ENCODE measurements at places on chromosomes 5 and 9.
A peak's percentile ranks its signal among the peaks of the same experiment; 100 is the strongest.

- H3K27ac ChIP-seq = peak overlapping the region; percentile 60
- peak overlapping the region; percentile 23 for H3K4me3 ChIP-seq
- no peaks in the 10 kb centered on the region for H3K36me3 ChIP-seq
- H3K27me3 ChIP-seq = no peaks in the 10 kb centered on the region
Measured at GRCh38 chr5:147188200-147189108, 46.4 kb upstream of the STK32A start.

- no peak overlapping the region for H3K4me3 ChIP-seq
- no peaks in the 10 kb centered on the region for H3K4me1 ChIP-seq
- H3K27ac ChIP-seq = no peak overlapping the region
- peaks cover 2% of the 10 kb centered on the region for H3K36me3 ChIP-seq
- DNase-seq = no peak
Measured at GRCh38 chr5:55865831-55866230, 14.7 kb downstream of the IL31RA start.

- DNase-seq = peak; percentile 74
- H3K4me1 ChIP-seq = peaks cover 18% of the 10 kb centered on the region
- H3K4me3 ChIP-seq = no peak overlapping the region
- peak overlapping the region; percentile 48 for H3K27ac ChIP-seq
- H3K36me3 ChIP-seq = peaks cover 19% of the 10 kb centered on the region
Measured at GRCh38 chr9:130866474-130866965, 30.1 kb downstream of the QRFP start.

- H3K27ac ChIP-seq = no peak overlapping the region
- H3K4me3 ChIP-seq = no peak overlapping the region
- peaks cover 14% of the 10 kb centered on the region for H3K4me1 ChIP-seq
Measured at GRCh38 chr5:106962464-106963230, 708.1 kb downstream of the EFNA5 start.

- peaks cover 9% of the 10 kb centered on the region for H3K4me1 ChIP-seq
- no peaks in the 10 kb centered on the region for H3K36me3 ChIP-seq
- no peak for DNase-seq
- no peak overlapping the region for H3K27ac ChIP-seq
- H3K27me3 ChIP-seq = no peaks in the 10 kb centered on the region
Measured at GRCh38 chr5:24235946-24236345, 408.8 kb downstream of the CDH10 start.

DNA sequence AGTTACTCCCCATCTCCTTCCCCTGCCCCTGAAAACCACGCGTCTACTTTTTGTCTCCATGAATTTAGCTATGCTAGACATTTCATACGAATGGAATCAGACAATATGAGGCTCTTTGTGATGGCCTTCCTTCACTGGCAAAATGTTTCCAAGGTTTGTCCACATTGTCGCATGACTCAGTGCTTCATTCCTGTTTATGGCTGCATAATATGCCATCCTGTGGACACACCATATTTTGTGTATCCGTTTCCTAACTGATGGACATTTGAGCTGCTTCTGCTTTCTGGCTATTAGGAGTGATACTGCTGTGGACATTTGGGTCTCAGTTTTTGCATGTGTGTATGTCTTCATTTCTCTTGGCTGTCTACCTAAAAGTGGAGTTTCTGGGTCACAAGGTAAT lies 14.5 kb downstream of the NTNG2 start:
- H3K27me3 ChIP-seq = peaks cover 60% of the 10 kb centered on the region
- H3K36me3 ChIP-seq = no peaks in the 10 kb centered on the region
- H3K4me1 ChIP-seq = no peaks in the 10 kb centered on the region

DNA sequence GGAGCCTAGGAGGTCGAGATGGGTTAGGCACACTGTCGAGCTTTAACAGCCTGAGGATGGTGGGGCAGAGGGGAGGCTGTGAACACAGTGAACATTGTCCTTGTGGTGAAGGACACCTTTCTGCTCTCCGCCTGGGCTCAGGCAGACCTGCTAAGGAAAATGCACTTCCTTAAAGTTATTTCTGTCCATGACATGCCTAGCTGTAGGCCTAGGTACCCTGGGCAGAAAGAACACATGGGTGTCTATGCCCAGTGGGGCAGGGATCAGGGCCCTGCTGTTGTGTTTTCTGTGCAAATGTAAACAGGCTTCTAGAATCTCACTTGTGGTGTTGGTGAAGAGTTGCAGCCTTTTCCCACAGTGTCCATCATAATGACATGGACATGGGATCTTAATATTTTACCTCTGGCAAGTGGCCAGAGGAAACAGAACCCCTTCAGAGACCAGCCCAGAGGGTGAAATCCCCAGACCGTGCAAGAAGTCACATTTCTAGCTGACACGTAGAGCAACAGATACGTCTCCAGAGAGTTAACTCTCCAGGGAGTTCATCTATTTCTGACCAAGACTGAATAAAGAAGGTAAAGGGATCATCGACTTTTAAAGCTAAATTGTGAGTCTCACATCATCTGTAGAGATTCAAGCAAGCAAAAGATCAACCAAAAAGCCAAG lies 79.2 kb downstream of the C9orf152 start:
- peaks cover 76% of the 10 kb centered on the region for H3K4me1 ChIP-seq
- no peaks in the 10 kb centered on the region for H3K36me3 ChIP-seq
- peak overlapping the region; percentile 92 for H3K27ac ChIP-seq
- H3K27me3 ChIP-seq = peaks cover 2% of the 10 kb centered on the region
- no peak for DNase-seq

DNA sequence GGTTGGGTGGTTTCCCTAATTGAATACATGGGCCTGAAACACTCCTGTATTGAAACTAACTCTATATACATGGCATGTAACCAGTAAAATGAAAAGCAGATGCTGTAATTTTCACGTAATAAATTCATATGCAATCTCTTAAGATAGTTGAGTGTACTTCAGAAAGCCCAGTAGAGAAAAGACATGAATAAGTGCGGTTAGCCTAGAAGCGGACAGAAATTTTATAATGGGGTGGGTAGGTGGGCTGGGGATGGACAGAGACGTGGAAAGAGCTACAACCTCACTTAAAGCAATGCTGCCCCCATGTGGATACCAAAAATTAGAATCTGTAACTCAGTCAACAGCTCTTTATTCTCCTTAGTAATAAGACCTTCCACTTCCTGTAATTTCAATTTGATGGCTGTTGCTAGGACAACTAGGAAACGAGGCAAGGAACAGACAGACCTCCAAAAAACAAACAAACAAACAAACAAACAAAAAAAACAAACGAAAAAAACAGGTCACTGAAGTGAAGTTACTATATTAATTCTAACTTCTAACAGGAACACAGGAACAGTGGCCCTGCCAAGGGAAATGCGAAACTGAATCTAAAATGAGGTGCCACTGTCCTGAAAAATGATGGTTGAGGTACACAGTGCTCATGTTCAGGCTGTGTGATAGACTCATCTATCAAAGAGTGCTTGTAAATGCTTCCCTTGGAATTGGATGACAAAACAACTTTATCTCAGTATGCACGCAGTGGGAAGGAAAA lies 103.4 kb upstream of the GNA14 start:
- no peaks in the 10 kb centered on the region for H3K27me3 ChIP-seq
- H3K36me3 ChIP-seq = peaks cover 23% of the 10 kb centered on the region
- H3K27ac ChIP-seq = peak overlapping the region; percentile 81
- DNase-seq = no peak
- no peak overlapping the region for H3K4me3 ChIP-seq
- peaks cover 40% of the 10 kb centered on the region for H3K4me1 ChIP-seq
